ENCODE measurements at places on chromosomes 3 and 15.

- DNase-seq, result no peak
Observed at GRCh38 chr3:37872413-37873160, 10.9 kb downstream of the CTDSPL start.

DNA sequence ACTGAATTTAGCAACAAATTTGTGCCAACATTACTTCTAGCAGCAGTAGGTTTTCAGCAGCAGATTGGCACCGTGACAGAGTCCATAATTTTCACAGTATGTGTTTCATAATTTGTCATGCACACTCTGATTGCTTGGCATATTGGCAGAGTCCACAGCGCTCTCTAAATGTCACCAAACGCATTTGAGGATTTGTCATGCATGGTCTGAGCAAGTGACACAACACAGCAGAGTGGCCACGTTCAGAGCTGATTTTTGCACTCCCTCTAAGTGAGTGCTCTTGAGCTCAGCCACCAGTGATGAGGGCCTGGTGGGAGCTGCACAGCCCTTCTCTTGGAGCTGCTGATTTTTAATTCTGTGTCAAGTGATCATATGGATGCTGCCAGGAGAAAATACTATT is 1270.8 kb downstream of the ROBO1 start:
- DNase-seq, result no peak

- DNase-seq, result no peak
Observed at GRCh38 chr15:52163321-52164190, 27.6 kb downstream of the GNB5 start.

GRCh38 chr3:192061426-192061825 is 600.5 kb downstream of the PYDC2 start:
- no peak for DNase-seq

- DNase-seq, result no peak
Observed at GRCh38 chr15:69980341-69981059, 117.2 kb downstream of the TLE3 start.

- no peak for DNase-seq
Observed at GRCh38 chr3:1717524-1717923, 381.1 kb upstream of the CNTN4 start.

All from stimulated activated naive CD8-positive, alpha-beta T cell treated with anti-CD3 and anti-CD28 coated beads, Interleukin-15, amount 100 ng/mL, for 72 hours (primary cell).